ENCODE measurements at places on chromosomes 12 and 14.

DNA sequence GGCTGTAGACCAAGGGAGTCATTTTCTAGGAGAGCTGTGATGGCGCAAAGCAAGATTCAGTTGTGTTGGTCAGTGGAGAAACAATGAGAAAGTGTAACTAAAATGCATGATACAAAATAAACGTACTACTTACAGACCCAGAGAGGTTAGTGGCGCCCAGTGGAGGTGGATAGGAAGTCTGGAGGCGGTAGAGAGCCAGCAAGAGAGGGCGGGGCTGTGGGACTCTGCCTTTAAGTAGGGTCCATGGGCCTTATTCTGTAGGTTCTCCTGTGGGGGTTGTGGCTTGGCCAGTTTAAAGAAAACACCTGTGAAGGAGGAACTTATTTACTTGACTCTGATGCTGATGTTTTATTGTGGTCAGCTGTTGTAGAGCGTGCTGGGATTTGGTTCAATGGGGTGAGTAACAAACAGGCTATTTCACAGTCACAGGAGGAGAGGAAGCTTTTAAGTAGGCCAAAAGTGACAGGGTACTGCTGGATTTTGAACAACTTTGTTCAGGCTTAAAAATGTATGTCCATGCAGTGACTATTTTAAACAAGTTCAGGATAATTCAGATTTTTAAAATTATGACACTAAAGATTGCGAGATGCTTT lies 1097.7 kb downstream of the TMTC2 start:
- DNase-seq = no peak

GRCh38 chr14:56796259-56796658 lies 14.0 kb downstream of the OTX2 start:
- no peak for DNase-seq

DNA sequence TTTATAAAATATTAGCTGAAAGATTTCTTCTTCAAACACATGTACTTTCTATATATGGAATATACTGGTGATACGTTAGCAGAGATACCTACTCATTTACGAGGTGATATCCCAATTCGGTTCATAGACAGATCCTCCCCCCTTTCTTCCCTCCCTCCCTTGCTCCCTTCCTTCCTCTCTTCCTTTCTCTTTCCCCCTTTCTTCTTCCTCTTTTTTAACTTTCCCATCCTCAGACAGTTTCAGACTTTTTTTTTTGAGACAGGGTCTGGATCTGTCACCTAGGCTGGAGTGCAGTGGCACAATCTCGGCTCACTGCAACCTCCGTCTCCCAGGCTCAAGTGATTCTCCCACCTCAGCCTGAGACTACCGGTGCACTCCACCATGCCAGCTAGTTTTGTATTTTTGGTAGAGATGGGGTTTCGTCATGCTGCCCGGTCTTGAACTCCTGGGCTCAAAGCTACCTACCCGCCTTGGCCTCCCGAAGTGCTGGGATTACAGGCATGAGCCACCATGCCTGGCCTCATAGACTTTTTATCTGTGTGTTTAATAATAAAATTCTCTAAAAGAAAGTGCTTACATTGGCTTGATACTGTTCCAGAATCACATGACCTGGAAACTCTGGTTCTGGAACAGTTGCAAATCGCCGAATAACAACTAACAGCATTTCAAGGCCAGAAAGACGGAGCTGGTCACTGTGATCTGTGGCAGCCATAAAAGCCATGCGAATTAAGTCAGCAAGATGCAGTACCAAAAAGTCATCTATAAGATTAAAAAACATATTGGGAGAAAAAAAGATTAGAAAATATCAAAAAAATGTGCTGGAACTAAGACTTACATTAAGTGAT lies 99.2 kb downstream of the HEATR5A start:
- DNase-seq = no peak

DNA sequence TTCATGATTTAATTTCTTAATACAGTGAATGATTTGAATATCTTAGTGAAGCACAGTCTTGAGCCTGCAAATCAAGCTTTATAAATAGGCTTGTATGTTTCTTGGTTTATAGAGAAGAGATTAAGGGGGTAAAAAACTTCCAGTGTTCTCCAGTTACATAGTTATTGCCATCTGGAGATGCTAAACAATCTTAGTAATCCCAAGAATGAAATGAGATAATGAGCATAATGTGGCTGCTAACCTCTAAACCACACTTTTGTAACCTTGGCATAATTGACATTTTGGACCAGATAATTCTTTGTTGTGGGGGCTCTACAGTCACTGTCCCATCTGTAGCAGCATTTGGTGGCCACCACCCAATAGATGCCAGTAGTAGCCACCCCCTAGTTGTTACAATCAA lies 316.8 kb downstream of the CCDC91 start:
- no peak for DNase-seq

- DNase-seq = no peak
Measured at GRCh38 chr14:81668626-81669274, 135.1 kb upstream of the SEL1L start.

DNA sequence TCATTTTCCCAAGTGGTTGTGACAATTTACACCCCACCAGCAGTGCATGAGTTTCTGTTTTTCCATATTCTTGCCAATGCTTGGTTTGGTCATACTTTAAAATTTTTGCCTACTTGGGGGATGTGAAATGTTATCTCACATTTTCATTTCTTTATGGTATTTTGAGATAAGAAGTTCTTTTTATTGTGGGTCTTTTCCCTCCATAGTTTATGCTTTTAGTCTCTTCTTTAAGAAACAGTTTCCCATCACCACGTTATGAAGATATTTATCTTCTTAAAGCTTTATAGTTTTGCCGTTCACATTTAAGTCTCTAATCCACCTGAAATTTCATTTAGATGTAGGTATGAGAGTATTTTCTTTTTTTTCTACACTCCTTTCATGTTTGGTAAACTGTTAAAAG lies 95.7 kb downstream of the PPM1A start:
- DNase-seq = no peak

Data from activated naive CD8-positive, alpha-beta T cell treated with anti-CD3 and anti-CD28 coated beads for 36 hours (primary cell).